ENCODE measurements at places on chromosomes 6 and 20.

- no peak for DNase-seq
These were observed 369.0 kb downstream of the ARHGAP18 start for GRCh38 chr6:129340983-129341382.

GRCh38 chr20:23925789-23926525, 46.4 kb upstream of the CST5 start:
- no peak for DNase-seq

- DNase-seq = no peak
These were observed 44.0 kb downstream of the LRFN2 start for GRCh38 chr6:40543146-40543545.

- DNase-seq = peak; percentile 23
These were observed at the start of gene MAVS for GRCh38 chr20:3846740-3847428. Gene MAVS (plus strand): TSS chr20:3846834. CDS start chr20:3854625, 7,791 bp downstream.

DNA sequence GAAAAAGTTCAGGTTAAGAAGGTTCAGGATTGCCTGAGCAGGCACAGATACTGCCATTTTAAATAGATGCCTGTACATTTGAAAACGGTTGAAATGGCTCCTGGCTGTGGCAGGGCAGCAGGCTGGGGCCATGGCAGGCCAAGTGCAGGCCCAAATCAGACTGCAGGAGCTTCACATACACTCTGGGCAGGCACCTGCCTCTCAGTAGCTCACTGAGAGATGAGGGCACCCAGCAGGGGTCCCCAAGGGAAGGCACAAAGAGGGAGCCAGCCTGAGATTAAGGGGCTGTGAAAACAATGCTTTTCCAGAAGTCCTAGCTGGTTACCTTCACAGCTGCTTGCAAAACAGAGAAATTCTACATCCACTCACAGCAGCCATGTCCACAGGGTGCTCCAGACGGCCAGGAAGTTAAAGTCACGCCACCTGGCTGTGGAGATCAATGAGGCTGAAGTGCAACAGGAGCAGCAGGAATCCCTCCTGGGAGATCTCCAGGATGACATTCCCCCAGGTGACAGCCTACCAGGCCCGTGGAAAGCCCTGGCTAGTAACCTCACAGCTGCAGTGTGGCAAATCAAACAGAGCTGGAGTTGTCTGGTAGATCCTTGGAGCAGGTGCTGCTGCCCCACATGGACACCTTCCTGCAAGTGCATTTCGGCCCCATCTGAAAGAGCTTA, 6.2 kb upstream of the RAET1E start:
- peak; percentile 63 for DNase-seq

GRCh38 chr6:75657327-75657726, 55.6 kb downstream of the SENP6 start:
- no peak for DNase-seq

GRCh38 chr6:156807028-156807427, 29.9 kb downstream of the ARID1B start:
- DNase-seq = no peak

Measured in NCI-H2107 (cell line).